ENCODE measurements at places on chromosomes 2 and 18.

DNA sequence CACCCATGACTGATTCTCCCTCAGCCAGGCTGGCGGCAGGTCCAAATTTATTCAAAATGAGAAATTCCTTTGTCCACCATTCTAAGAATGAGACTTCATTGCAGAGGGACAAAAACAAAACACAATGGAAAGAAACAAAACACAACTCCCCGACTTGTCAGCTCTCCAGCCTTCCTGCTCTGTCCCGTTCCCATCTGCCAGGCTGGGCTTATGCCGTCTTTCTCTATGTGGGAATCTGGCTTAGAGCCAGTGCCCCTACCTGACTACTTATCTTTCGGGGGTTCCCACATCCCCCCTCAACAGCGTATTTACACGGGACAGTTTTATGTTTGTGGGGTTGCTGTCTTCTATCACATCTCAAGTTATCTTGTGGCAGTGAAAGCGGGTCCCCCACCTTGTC is 13.8 kb downstream of the CELF4 start:
- DNase-seq = no peak

- no peak for DNase-seq
Measured at GRCh38 chr2:239377591-239377990, 23.2 kb downstream of the HDAC4 start.

- DNase-seq = no peak
Measured at GRCh38 chr2:96574364-96574763, 37.8 kb downstream of the ARID5A start.

- no peak for DNase-seq
Measured at GRCh38 chr2:159133797-159134196, 152.7 kb downstream of the WDSUB1 start.

GRCh38 chr2:65320946-65321345 is 93.3 kb downstream of the ACTR2 start:
- no peak for DNase-seq

DNA sequence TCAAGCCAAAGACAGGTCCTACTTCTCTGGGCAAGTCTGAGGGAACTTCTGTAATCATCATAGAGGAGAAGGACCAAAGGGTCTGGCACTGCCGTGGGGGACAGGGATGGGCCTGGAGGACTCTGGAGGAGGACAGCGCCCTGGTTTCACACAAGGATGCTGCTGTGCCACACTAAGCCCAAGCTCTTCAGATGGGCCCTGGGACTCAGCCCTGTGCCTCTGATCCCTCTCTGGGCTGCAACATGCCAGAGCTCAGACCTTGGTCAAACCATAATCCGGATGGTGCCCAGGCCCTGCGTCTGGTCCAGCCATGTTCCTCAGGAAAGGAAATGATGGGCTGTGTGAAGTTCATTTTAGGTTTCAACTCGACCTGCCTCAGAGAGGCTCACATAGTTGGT is 222.0 kb upstream of the COPS8 start:
- no peak for DNase-seq

GRCh38 chr2:197052356-197052755 is 125.8 kb upstream of the PGAP1 start:
- no peak for DNase-seq

GRCh38 chr2:137185378-137186078 is 420.2 kb downstream of the THSD7B start:
- no peak for DNase-seq

GRCh38 chr18:21502661-21503060 is 97.8 kb downstream of the ESCO1 start:
- DNase-seq = no peak

DNA sequence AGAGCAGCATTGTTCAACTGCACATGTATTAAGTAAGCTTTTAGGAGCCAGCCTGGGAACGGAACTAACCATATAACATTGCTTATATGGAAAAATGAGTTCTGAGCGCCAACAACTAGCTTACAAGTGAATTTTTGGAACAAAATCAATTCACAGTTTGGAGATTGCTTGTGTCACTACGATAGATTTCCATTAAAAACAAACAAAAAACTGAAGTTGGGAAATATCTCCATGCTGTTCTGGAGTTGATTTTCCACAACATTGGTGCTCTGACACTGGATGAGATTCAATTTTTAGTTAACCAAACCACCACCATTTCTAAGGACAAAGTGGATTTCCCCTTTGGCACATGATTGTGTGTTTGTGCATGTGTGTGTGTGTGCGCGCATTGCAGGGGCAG is 56.9 kb upstream of the ZNF397 start:
- no peak for DNase-seq

DNA sequence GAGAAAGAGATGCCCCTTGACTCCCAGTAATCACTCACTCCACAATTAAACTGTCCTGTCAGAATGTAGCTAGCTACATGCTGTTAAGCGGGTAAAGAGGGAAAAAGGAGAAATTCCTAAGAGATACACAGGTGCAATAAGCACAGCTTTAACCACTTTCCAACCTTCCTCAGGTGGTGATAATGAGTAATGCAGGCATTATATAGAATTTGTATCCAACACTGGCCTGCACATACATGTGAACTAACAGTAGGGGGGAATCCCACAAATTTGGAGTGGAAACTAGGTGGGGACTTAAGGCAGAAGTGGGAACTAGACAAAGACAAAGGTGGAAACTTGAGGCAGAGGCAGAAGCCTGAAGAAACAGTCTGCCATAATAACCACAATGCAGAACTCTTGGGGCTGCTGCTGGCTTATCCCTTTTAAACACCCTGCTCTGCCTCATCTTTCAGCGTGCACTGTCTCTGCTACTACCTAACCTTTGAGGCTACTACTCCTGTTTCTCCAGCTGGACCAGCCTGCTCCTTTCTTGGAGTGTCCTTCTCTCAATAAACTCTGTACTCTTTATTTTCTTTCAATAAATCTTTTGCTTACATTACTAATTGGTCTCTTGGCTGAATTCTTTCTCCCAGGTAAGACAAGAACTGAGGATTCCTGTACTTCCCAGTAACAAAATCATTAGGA is 259.7 kb downstream of the PDE11A start:
- DNase-seq = no peak

GRCh38 chr2:64838817-64839216 is 150.4 kb upstream of the SLC1A4 start:
- no peak for DNase-seq

DNA sequence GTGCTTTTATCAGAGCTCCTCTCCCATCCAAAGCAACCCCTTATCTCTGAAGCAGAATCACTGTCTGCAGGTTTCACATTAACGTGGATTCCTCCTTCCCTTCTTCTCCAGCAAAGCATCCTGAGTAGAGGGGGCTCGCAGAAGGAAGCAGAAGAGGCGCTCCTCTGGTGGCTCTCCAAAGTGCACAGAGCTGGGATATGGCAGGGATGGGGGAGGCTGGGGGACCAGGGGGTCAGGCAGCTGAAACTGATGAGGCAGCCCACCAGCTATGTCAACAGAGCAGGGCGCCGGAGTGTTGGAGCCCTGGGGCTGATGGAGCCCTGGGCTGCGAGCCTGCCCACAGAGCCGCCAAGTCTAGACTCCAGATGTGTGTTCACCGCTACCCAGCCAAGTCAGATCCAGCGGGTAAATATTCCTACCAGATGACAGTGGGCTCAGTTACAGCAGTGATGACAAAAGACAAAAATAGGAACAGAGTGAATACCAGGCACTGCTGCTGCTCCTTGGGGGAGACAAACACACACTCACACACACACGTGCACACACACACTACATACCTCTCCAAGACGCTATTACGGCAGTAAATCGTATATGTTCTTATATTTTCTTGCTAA is 678.3 kb upstream of the ID2 start:
- no peak for DNase-seq

Data from NCI-H2107 (cell line).